ENCODE measurements at places on chromosomes 7 and 10.

GRCh38 chr7:92460109-92460508 is 12.8 kb downstream of the GATAD1 start:
- DNase-seq: no peak

DNA sequence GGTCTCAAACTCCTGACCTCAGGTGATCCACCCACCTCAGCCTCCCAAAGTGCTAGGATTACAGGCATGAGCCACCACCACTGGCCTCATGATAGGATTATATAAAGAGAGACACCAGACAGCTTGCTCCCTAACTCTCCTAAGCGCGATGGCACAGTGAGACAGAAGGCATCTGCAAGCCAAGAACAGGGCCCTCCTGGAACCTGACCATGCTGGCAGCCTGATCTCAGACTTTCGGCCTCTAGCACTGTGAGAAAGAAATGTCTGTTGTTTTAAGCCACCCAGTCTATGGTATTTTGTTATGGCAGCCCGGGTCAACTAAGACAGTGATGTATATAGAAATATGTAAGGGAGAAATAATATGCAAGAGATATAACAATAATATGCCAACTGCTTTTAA is 51.2 kb downstream of the SRPK2 start:
- no peak for DNase-seq

DNA sequence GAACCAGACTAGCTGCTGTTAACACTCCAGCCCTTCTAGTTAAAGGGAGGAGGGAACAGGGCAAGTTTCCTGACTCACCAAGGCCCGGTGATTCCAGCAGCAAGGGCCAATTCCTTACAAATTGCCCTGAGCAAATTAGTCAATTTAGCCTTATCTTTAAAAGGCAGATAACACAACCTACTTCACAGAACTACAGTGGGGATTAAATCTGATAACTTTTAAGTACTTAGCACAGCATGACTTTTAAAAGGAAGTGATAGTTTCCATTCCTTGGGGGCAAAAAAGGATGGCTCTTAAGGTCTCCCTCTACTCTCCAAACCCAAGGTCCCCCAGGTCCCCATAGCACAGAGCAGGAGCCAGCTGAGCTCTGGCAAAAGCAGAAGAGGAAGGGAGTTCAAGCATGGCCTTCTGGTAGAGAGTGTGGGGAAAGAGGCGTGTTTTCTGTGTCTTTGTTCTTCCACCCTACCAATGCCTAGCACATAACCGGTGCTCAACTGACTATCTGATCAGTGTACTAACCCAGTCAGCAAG is 4.0 kb downstream of the CDCA7L start:
- DNase-seq: peak; percentile 77

GRCh38 chr7:18520450-18521235 is 25.1 kb downstream of the HDAC9 start:
- DNase-seq: no peak

GRCh38 chr7:114799628-114800028 is 122.3 kb upstream of the MDFIC start:
- no peak for DNase-seq

DNA sequence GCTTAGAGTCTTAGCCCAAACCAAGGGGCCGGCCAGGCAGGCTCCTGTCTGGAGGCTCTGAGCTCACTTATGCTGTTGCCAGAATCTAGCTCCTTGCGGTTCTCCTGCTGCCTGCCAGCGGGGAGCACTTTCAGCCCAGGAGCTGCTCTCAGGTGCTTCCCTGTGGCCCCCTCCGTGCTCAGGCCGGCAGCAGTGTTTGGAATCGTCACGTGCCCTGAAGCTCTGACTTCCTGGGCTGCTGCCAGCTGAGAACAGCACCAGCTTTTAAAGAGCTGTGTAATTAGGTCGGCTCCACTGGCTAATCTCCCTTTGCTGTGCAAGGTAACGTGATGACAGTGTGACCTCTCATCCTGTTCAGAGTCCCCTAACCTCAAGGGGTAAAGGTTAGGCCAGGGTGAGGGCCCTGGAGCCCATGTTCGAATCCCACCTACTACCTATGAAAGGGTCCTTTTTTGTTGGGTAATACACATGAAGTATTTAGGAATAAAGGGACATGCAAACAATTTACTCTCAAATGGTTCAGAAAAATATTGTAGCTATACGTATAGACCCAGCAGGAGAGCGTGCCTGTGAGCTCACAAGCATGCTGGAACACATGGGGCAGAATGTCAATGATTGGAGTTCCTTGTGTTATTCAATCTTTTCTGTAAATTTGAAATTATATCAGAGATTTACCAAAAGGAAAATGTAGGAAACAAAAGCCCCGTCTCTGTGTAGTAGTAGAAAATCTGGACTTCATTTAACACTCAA is 16.6 kb downstream of the ZNF862 start:
- no peak for DNase-seq

DNA sequence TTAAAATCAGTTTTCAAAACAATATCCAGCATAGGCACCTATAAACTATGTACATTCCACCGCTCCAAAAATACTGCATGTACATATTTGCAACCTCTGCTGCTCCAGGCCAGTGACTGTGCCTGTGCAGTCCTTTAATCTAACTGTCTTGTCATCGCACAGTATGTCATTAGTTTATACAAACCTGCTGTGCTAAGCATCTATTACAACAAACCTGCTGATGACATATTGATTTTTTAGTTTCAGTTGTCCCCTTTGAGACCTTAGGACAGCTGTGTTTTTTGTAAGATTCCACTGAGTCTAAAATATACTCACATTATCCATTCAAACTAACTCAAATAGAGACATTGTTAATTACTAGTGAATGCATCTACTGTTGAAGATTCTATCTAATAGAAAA is 33.1 kb downstream of the SEMA3C start:
- DNase-seq: no peak

- DNase-seq: no peak
These were observed 1.5 kb downstream of the KCP start for GRCh38 chr7:128908750-128909624.

- DNase-seq: no peak
These were observed 148.8 kb downstream of the HIBADH start for GRCh38 chr7:27513885-27514284.

DNA sequence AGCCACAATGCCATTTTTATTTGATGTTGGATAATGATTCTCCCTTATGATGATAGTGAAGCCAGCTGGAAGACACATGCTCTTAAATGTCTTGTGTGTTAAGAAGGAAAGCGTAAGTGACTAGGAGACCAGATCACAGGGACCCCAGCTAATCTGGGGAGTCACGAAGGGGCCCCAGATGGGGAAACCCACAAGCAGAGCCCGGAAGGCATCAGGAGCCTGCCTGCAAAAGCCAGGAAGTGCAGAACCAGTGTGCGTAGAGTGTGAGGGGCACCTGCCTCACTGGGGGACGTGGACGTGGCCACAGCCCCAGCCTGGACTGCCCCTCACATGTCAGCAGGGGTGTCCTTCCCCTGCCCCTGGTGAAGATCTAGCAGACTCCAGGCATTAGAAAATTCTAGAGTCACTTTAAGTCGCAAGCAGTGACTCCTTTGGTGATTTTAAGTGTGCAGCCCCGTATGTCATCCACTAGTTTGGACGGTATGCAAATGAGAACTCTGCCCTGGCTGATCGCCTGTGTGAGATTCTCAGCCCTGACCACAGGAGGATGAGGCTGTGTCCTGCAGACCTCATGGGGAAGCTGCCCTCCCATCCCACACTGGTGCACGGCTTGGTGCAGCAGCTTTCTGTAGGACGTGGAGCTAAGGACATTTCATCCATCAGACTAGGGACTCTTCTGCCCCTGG is 243.0 kb downstream of the WDR37 start:
- no peak for DNase-seq

GRCh38 chr7:31782411-31782991 is 95.5 kb downstream of the PPP1R17 start:
- DNase-seq: peak; percentile 37

GRCh38 chr10:49310460-49310859 is 11.5 kb downstream of the C10orf71 start:
- no peak for DNase-seq

DNA sequence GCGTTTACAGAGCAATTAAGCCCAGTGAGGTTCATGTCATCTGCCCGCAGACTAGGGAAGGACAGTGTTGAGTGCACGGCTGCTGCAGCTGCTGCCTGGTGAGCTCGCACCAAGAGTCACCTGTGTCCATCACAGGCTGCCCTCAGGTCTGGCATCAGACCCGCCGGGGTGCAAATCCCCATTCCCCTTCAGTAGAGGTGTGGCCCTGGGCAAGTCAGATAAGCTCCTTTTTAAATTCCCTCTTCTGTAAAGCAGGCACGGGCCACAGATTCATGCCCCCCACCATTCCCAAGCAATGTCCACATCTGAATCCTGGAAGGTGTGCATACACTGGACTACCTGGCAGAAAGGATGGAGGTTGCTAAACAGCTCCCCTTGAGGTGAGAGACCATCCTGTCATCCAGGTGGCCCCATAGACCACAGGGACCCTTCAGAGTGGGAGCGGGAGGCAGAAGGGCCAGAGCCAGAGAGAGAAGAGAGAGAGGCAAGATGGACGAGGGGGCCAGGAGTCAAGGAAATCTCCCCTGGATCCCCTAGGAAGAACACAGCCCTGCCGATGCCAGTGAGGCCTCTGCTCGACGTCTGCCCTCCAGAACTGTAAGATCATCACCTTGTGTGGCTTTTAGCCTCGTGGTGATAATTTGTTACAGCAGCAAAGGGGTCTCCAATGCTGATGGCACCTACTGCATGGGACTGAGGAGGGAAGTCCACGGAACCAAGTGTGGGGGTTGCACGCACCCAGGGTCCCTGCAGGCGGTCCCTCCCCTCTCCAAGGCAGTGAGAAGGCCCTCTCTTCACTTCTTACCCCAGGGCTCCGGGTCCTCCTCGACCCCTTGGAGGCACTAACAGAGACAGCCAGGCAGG is 168.8 kb downstream of the TCERG1L start:
- no peak for DNase-seq

- no peak for DNase-seq
These were observed 26.5 kb upstream of the GOT1 start for GRCh38 chr10:99456931-99457288.

- peak; percentile 59 for DNase-seq
These were observed 149.5 kb downstream of the ARID5B start for GRCh38 chr10:62050893-62051433.

DNA sequence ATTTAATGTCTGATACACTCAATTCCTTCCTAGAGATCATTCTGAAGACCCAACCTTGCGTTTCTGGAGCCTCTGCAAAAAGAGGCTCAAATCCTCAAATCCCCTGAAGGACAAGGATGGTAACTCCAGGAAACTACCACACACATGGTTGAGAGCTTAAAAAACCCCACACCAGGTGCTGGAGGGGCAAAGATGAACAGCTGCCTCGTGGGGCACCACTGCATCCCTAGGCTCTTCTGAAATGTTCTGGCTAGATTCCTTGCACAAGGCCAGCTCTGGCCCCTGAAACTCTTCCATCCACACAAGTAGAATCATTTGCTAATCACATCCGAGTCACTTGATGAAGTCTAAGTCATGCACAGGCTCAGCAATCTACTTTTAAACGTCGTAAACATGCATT is 286.6 kb downstream of the ELMO1 start:
- no peak for DNase-seq
